ENCODE measurements at places on chromosomes 3 and 15.

DNA sequence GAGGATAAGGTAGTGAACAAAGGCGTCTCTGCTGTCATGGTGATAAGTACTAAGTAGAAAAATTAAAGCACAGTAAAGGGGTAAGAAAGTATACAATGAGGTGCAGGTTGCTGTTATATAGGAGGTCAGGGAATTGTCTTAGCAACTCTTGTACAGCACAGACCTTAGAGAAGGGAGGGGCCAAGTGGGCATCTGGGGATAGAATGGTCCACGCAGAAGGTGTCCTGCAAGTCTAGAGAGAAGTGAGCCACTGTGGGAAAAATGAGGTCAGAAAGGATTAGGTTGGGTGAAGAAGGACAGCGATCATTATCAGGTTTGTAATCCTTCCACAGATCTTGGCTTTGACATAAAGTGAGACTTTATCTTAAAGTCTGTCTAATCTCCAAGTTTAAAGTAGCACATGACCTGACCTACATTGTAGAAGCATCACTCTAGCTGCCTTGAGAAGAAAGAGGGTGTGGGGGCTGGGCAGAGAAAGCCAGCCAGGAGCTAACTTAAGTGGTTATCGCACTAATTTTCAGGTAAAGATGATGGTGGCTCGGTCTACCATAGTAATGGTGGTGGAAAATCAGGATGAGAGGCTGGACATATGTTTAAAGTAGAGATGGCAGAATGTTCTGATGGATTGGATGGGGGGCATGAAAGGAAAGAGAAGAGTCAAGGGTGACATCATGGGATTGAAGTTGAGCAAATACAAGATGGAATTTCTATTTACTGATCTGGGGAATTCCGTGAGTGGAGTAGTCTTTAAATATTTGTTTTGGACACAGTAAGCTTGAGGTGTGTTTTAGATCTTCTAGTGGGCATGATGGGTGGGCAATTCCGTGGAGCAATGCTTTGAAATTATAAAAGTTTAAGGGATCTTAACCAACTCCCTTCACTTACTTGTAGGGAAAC is 919.2 kb downstream of the ROBO1 start:
- no peak for DNase-seq

- no peak for DNase-seq
Observed at GRCh38 chr3:177607589-177607988, 410.3 kb upstream of the TBL1XR1 start.

DNA sequence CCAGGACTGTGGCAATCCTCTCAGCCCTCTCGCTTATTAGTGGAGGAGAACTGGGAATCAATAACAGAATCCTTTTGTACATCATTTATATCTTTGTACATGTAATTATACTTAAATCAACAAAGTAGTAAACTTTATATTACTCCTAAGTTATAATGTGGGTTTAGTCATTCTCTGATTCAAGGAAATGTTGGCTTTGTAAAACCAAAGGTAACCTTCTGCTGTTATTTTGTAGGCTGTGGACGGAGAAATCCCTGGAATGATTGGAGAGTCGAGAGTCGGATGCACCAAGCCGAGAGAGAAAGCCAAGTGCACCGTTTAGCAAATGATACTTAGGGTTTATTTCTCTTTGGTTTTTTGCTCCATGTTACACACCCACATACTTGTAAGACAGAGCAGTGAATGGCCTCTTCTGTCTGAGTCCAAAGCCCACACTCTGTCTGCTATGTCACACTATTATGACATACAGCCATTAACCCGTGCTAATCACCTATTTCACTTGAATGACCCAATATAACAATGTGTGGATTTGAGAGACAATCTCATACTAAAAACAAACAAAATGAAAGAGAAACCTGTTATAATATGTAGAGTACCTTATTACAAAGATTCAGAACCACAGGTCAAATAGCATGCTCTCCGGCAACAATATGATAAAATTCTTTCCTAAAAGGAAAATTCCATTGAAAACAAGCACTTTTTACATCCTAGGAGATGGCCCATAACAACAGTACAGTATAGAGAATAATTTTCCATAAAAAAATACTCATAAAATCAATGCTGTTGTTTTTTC is 72.2 kb downstream of the MECOM start:
- no peak for DNase-seq

- no peak for DNase-seq
Observed at GRCh38 chr15:45648521-45649200, 13.8 kb downstream of the SQOR start.

DNA sequence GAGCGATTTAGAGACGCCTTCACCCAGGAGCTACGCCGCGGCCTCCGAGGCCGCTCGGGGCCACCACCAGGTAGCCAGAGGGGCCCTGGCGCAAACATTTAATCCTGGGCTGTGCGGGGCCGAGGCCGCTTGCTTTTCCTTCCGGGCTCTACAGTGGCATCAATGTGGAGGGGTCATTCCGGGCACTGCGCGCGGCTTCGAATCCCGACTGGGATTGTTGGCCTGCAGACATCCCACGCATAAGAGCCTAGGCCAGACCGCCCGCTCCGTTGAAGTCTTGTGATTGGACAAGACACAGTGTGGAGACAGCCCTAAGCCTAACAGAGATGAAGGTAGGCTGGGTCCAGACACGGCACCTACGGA is 568 bp upstream of the NCBP2 start:
- DNase-seq = no peak

- DNase-seq = no peak
Observed at GRCh38 chr3:157859541-157859940, 246.7 kb downstream of the SHOX2 start.

DNA sequence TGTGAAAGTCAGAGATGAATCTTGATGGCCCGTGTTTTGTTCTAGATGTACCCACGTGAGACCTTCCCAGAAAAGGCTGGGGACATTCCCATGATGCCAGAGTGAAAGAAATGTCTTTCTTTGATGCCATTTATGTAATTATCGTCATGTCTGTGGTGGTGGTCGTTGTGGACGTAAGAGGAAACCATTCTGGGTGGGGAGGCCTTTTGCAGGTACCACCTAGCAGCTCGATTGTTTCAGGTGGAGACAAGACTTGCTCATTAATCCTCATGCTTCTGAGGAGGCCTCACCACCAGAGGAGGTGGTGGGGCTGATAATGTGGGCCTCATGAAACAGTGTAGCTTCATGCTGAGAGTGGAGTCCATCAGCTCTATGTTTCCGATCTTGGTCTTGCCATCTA is 58.1 kb upstream of the USP3 start:
- DNase-seq = no peak

GRCh38 chr3:187361835-187362234 is 6.3 kb upstream of the RTP4 start:
- DNase-seq = no peak

GRCh38 chr3:171132873-171133272 is 106.4 kb upstream of the SLC2A2 start:
- no peak for DNase-seq

GRCh38 chr3:181729341-181729869 is 17.7 kb downstream of the SOX2 start:
- DNase-seq = no peak

- DNase-seq = no peak
Observed at GRCh38 chr3:177287231-177287630, 89.9 kb upstream of the TBL1XR1 start.

DNA sequence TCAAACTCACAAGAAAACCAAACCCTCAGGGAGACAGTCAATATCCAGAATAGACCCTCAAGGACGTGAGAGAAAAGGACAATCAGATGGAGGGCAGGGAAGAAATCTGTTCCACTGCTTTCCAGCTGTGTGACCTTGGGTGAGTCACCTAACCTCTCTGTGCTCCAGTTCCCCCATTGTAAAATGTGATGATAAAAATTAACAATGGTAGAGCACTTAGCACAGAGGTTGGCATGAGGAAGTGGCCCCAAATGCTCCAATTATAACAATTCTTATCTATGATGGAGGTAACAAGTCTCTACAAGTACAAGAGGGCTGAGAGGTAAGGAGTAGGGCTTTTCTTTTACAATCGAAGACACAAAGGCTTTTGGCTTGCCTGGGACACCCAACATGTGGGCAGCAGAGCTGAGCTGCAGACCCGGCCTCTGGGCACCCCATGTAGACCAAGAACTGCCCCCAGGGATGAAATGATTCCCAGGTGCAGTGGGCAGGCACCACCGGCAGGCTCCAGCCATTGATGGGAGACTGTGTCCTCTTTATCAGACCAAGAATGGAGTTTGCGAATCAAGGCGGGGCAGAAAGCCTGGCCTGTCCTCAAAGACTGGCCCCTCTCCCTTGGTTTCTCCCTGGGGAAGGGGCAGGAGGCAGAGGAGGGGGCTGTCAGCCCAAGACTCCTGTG is 22.0 kb downstream of the WNT7A start:
- DNase-seq = no peak

- DNase-seq = no peak
Observed at GRCh38 chr3:129016356-129016719, 15.2 kb downstream of the EFCC1 start.

GRCh38 chr15:96038650-96039049 is 291.9 kb upstream of the NR2F2 start:
- no peak for DNase-seq

DNA sequence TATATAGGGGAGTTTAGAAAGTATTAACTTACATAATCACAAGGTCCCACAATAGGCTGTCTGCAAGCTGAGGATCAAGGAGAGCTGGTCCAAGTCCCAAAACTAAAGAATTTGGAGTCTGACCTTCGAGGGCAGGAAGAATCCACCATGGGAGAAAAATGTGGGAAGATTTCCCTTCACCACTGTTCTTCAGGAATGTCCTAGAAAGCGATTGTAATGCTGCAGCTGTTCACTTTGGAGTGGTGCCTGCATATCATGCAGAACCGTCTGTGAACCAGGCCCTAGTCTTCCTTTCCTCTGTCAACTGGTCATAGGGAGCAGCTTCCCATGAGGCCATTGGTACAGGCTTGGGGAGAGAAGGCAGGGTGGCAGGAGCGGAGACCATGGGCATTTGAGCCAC is 497.9 kb upstream of the ARPP21 start:
- no peak for DNase-seq

DNA sequence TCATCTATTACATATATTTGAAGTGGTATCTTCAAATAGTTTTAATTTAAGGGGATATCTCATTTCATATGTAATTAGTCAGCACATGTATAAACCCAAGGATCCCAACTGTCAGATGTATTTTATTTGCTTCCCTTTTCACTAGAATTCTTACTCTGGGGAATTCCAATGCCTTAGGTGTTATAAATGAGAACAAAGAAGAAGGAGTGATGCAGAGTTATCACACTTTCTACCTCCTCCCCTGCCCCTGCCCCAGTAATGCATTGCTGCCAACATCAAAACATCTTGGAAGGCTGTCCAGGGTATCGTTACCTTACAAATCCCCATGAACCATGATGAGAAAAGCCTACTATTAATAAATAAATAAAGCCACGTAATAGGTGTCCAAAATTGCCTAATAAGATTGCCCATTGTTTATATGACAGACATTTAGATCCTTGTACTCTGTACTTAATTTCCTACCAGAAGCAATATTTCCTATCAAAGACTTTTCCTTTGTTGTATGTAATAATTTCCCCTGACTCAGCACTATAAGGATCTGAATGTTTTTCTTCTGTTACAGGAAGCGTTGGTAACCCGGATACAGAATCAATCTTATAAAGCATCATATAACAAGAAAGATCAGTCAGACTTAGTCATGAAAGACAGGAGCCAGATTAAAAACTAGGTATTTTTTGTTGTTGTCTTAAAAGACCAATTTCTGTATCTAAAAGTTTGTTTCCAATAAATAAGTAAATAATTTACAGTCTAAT is 38.8 kb downstream of the CBLB start:
- DNase-seq = no peak

DNA sequence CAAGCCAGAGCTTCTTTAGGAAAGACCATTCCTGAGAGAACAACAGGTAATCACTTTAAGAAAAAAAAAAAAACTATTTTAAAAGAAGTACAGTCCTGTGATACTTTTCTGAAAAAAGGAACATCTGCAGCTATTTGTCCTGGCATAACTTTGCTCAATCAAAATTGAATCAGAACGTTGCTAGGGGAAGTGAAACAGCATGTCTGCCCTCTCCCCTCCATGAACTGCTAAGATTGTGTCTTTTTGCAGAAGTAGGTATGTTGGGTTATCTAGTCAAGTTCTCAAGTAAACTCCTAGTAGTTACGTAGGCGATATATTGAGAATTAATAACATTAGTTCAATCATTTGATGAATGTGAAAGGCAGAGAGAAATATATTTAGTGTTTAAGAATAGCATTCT is 1013.3 kb downstream of the TUSC7 start:
- DNase-seq = no peak

GRCh38 chr3:63370094-63370493 is 92.0 kb downstream of the SYNPR start:
- DNase-seq = no peak

DNA sequence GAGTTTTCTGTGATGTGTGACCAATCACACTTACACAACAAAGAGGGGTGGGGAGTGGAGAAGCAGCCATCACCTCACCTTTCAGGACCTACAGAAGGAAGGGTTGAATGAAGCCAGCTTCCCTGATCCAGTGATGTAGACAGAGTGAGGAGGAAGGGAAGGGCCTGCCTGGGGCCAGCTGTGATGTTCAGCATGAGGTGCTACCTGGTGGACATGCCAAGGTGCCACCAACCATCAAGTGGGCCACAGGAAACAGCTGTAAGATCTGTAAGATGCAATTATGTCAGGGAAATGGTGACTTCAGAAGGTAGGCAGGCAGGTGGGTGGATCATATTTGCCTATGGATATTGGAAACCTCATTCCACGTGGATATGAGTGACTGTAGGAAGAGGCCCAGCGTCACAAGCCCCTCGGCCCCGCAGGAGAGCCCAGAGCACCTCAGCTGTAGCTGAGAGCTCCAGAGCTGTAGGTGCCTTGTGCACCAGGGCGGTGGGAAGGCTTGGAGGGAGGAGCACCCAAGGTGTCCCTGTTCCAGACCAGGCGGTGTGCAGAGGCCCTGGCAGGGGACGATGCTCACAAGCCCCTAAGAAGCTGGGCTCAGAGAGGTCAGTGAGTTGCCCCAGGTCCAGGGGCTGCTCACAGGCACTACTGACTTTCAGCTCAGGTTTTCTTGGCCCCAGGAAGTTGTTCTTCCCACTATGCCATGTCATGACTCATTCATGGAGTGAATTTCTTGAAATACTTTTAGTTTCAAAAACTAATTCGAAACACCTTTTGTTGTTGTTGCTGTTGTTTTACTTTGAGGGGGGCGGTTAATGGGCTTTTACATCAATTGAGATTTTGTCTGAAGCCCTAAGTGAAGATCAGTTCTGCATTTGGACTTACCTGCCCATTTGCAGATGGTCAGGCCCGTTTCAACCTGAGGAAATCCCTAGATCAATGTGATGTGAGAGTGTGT is 94.2 kb upstream of the ALDH1A3 start:
- no peak for DNase-seq

- no peak for DNase-seq
Observed at GRCh38 chr15:77607894-77608261, 24.8 kb downstream of the LINGO1 start.
